ENCODE measurements at places on chromosomes 1 and 21. TPM values are rescaled to one million over a fixed set of nuclear protein-coding genes. Genes with fewer than 3 reads are reported as not detected.
A peak's percentile ranks its signal among the peaks of the same experiment; 100 is the strongest.

- no peak for DNase-seq
These were observed 51.6 kb downstream of the FAM163A start for GRCh38 chr1:179794669-179795068.

DNA sequence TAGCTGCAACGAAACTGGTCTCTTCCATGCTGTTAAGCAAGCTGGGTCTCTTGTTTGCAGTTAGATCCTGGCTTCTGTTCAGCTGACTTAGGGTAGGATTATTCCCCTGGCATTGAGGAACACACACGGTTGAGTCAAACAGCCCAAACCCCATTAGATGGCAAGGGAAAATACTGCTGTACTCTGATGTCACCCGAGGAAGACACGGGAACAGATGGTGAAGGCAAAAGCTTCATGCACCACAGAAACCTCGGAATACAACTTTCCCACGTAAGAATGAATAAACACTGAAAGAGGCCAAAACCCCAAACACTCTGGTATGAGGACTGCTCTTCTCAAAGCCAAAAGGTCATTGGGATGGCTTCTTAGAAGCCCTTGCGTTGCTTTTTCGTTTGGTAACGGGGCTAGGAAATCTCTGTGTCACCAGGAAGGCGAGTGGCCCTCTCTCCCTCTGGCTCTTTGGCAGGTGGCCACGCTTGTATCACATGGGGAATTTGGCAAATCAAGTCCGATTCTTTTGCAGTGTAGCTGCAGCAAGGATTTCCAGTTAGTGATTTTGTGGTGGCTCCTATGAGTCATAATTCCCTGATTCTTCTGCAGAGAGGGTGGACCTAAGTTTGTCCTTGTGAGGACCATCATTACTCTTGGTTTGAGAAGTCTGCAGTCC lies 16.7 kb upstream of the LYST start:
- DNase-seq = peak; percentile 99

GRCh38 chr1:72115290-72115689 lies 167.0 kb downstream of the NEGR1 start:
- DNase-seq = no peak

The KRTAP10-5 gene
- not detected for polyA plus RNA-seq

The FBLIM1 gene
- 254 TPM for polyA plus RNA-seq
